ENCODE measurements at places on chromosomes 11 and 22. TPM values are rescaled to one million over a fixed set of nuclear protein-coding genes. Genes with fewer than 3 reads are reported as not detected.

- H3K27me3 ChIP-seq = peaks cover 29% of the 10 kb centered on the region
- no peak for DNase-seq
- H3K27ac ChIP-seq = no peak overlapping the region
- no peak overlapping the region for H3K4me3 ChIP-seq
- H3K4me1 ChIP-seq = peaks cover 38% of the 10 kb centered on the region
- H3K36me3 ChIP-seq = no peaks in the 10 kb centered on the region
Observed at GRCh38 chr11:61512435-61512834, 3.9 kb downstream of the LRRC10B start.

DNA sequence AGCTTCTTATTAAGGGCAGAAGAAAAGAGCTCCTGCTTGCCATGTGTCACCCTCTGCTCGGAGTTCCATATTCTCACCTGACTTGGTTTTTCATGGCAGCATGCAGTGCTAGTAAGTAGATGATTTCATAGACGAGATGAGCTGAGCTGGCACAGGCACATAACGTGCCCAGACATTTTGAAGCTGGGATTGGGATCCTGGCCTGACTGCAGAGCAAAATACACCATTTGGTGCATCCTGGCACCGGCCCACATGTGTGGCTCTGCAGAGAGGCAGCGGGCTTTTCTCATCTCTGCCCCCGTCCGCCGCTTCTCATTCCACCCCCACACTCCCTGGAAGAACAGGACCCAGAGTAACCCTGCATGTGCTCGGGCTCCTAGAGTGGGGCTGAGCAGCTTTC, 24.8 kb downstream of the FAM118A start:
- H3K4me3 ChIP-seq = no peak overlapping the region
- H3K4me1 ChIP-seq = peaks cover 11% of the 10 kb centered on the region
- no peak for DNase-seq
- no peaks in the 10 kb centered on the region for H3K27me3 ChIP-seq

DNA sequence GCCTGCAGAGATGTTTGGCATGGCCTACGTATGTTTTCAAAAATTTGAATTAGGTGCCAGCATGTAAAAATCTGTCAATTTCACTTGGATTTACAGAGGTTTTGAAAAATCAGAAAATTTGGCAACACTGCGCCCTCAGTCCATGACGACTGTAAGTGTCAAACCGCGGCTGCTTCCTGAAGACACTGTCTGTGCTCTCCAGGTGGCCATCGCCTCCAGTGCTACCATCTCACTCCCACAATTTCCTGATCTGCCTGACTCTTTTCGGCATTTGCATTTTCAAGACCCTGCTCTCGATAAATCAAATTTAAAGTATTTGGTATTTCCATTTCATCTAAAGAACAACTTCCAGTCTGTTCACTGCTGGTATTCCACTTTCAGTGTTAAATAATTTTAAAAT, 34.6 kb downstream of the VSIG10L2 start:
- H3K27ac ChIP-seq = no peak overlapping the region
- no peak overlapping the region for H3K4me3 ChIP-seq
- no peaks in the 10 kb centered on the region for H3K36me3 ChIP-seq

DNA sequence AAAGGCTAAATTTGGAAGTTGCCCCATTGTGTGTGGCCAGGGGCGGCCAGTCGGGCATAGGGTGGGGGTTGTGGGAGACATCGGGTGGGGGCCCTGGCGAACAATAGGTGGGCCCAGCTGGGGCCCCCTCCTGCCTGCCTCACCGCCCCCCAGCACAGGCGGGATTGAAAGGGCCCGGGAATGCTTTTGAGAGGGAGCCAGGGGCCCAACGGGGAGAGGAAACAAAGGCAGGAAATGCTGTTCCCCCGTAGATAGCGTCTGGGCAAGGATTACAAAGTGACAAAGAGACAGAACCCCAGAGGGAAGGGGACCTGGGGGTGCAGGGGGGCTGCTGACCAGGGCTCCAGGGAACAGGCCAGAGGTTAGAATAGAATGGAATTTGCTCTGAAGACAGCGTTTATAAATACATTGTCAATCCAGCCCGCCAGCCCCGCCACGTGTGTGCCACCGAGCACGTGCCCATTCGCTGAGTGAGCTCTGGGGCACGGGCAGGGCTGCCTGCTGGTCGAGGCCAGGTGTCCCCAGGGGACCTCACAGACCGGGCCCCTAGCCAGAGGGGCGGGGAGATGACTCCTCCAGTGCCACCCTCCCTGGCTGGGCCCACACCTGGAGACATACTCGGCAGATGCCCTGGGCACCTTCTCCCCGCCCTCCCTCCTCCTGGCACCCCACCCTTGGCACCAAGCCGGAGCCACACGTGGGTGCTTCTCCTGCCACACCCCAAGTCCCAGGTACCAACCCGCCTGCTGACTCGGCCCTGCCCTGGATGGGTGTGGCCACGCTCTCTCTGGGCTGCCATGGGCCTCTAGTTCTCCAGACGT, 9.7 kb downstream of the PDGFB start:
- H3K36me3 ChIP-seq = peaks cover 11% of the 10 kb centered on the region
- H3K4me1 ChIP-seq = peaks cover 82% of the 10 kb centered on the region
- H3K27ac ChIP-seq = peak overlapping the region; percentile 92
- DNase-seq = peak; percentile 65
- H3K27me3 ChIP-seq = no peaks in the 10 kb centered on the region

GRCh38 chr22:29882716-29883044, 294 bp upstream of the MTMR3 start:
- H3K27me3 ChIP-seq = no peaks in the 10 kb centered on the region
- peak overlapping the region; percentile 99 for H3K27ac ChIP-seq
- H3K4me1 ChIP-seq = peaks cover 35% of the 10 kb centered on the region
- H3K36me3 ChIP-seq = no peaks in the 10 kb centered on the region
- no peak for DNase-seq

- H3K36me3 ChIP-seq = no peaks in the 10 kb centered on the region
- no peaks in the 10 kb centered on the region for H3K27me3 ChIP-seq
- H3K4me1 ChIP-seq = peaks cover 26% of the 10 kb centered on the region
Observed at GRCh38 chr22:26586556-26587325, 3.2 kb downstream of the TPST2 start.

DNA sequence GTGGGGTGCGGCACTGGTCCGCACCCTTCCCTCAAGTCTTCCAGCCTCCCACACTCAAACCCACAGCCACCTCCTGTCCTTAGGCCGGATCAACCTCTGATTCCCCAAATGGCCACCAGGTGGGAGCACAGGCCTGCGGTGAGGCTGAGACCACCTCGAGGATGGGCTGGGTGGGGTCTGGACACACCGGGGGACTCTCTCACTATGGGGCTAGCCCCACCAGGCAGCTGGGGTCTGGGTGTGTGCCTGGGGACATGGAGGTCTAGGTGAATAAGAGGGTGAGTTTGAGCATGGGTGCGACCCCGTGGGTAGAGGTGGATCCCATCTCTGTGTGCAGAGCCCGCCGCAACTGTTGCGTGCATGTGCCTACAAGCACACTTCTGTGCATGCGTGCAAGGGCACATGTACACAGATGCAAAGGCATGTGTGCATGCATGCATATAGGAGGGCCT, 32.6 kb downstream of the MYO18B start:
- no peak overlapping the region for H3K4me3 ChIP-seq
- no peaks in the 10 kb centered on the region for H3K4me1 ChIP-seq
- H3K27ac ChIP-seq = no peak overlapping the region
- no peak for DNase-seq
- H3K27me3 ChIP-seq = no peaks in the 10 kb centered on the region

GRCh38 chr11:72553706-72554105, 119.4 kb upstream of the CLPB start:
- H3K27me3 ChIP-seq = no peaks in the 10 kb centered on the region
- no peak overlapping the region for H3K27ac ChIP-seq
- H3K4me1 ChIP-seq = no peaks in the 10 kb centered on the region
- H3K4me3 ChIP-seq = no peak overlapping the region
- DNase-seq = peak; percentile 30

- no peak overlapping the region for H3K4me3 ChIP-seq
- no peaks in the 10 kb centered on the region for H3K27me3 ChIP-seq
- peaks cover 44% of the 10 kb centered on the region for H3K4me1 ChIP-seq
- no peak for DNase-seq
- H3K36me3 ChIP-seq = no peaks in the 10 kb centered on the region
- peak overlapping the region; percentile 97 for H3K27ac ChIP-seq
Observed at GRCh38 chr11:34437224-34438125, 1.3 kb upstream of the CAT start.

GRCh38 chr22:48889887-48890692, 937.6 kb downstream of the BRD1 start:
- no peaks in the 10 kb centered on the region for H3K36me3 ChIP-seq
- H3K27me3 ChIP-seq = no peaks in the 10 kb centered on the region
- H3K27ac ChIP-seq = no peak overlapping the region
- no peak for DNase-seq
- H3K4me1 ChIP-seq = no peaks in the 10 kb centered on the region

DNA sequence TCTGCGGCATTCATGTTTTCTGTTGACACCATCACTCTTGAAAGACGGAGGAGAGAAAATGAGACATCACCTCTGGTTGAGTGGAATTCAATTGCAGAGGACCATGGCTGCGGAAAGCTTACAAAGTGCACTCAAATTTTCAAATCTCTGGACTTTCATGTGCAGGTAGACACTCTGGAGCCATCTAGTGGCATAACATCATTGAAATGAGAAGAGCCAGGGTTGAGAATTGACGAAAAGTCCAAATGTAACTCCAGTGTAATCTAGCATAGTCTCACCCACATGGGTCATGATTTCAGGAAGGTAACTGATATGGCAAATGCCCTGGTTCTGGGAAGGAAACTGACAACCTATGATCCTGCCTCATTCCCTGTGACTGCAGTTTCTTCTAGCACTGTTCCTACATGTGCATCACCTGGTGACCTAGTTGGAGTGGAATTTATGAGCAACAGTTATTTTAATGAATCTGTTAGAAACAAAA, 687.8 kb downstream of the KCNA4 start:
- H3K4me3 ChIP-seq = no peak overlapping the region
- no peaks in the 10 kb centered on the region for H3K4me1 ChIP-seq
- no peaks in the 10 kb centered on the region for H3K36me3 ChIP-seq
- H3K27ac ChIP-seq = no peak overlapping the region
- H3K27me3 ChIP-seq = no peaks in the 10 kb centered on the region

- H3K27me3 ChIP-seq = no peaks in the 10 kb centered on the region
- no peak for DNase-seq
- peak overlapping the region; percentile 75 for H3K27ac ChIP-seq
- peaks cover 39% of the 10 kb centered on the region for H3K4me1 ChIP-seq
Observed at GRCh38 chr11:45208135-45208534, 61.7 kb downstream of the PRDM11 start.

GRCh38 chr11:57546869-57547475, 9.6 kb downstream of the SMTNL1 start:
- H3K4me3 ChIP-seq = no peak overlapping the region
- H3K27me3 ChIP-seq = no peaks in the 10 kb centered on the region
- H3K36me3 ChIP-seq = peaks cover 58% of the 10 kb centered on the region
- no peaks in the 10 kb centered on the region for H3K4me1 ChIP-seq
- no peak overlapping the region for H3K27ac ChIP-seq

DNA sequence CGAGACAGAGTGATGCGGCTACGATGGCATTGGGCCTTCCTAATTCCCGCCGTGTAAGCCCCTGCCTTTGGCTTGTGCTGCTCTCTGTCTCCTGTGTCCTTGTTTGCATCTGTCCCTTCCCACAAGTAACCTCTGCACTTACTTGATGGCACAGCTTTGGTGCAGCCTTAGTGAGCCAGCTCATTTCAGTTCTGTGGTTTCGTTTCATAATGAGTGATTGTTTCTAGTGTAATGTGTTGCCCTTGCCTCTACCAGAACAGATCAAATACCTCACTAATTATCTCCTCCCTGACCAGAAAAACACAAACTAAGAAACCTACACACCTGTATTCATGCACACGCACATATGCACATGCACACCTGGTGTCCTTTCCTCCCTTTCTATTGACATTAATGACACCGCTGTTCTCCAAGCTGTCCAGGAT, 58.8 kb downstream of the GRK3 start:
- no peak overlapping the region for H3K4me3 ChIP-seq
- H3K4me1 ChIP-seq = peaks cover 13% of the 10 kb centered on the region
- H3K27me3 ChIP-seq = no peaks in the 10 kb centered on the region
- no peak for DNase-seq

- H3K4me3 ChIP-seq = no peak overlapping the region
- H3K36me3 ChIP-seq = no peaks in the 10 kb centered on the region
- no peaks in the 10 kb centered on the region for H3K27me3 ChIP-seq
- no peak for DNase-seq
- H3K27ac ChIP-seq = no peak overlapping the region
Observed at GRCh38 chr11:35602979-35603378, 15.3 kb upstream of the FJX1 start.

- no peaks in the 10 kb centered on the region for H3K27me3 ChIP-seq
- H3K4me1 ChIP-seq = no peaks in the 10 kb centered on the region
- no peak overlapping the region for H3K4me3 ChIP-seq
- no peak for DNase-seq
- H3K27ac ChIP-seq = no peak overlapping the region
Observed at GRCh38 chr11:101862391-101863233, 52.2 kb upstream of the CEP126 start.

The NKAPD1 gene
- 24.5 TPM for total RNA-seq

The SMDT1 gene
- total RNA-seq = 13.3 TPM

The OR2D2 gene
- total RNA-seq = not detected

The SBF2 gene
- 37.1 TPM for total RNA-seq

The MYBPC3 gene
- 1.8 TPM for total RNA-seq

The KRTAP5-1 gene
- total RNA-seq = not detected

The CNTN5 gene
- 1.0 TPM for total RNA-seq

The C11orf97 gene
- not detected for total RNA-seq

The SLC29A2 gene
- total RNA-seq = 20.5 TPM

Measured in upper lobe of left lung (tissue), 6 donors.